ENCODE measurements at places on chromosomes 7 and 10. TPM values are rescaled to one million over a fixed set of nuclear protein-coding genes. Genes with fewer than 3 reads are reported as not detected.

DNA sequence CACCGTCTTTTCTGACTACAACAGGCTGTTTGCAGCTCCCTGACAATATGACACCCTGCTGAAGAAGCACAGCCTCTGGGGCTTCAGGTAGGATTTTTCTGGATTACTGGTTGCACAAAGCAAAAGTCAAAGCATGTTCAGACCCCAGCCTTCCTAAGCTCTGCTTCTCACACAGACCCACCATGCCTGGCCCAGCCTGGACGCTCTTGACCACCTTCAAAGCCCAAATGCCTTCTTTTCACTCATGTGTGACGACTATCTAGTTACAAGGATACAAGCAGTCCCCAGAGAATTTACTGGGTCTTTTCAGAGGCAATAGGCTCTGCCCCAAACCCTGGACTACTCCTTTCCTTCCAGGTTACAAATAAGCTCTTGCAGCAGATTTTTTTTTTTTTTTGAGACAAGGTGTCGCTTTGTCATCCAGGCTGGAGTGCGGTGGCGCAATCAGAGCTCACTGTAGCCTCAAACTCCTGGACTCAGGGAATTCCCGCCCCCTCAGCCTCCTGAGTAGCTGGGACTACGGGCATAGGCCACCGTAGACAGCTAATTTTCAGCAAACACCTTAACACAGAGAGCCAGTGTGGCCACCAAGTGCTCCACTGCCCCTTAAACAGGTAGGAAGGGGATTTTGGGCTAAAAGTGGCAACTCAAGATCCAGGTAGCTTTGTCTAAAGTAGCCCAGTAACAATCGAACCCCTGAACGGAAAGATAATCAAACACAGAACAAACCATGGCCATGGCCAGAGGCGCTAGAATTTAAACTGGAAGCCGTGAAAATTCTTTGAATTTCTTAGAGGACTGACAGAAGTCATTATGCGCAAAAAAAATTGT lies 16.2 kb downstream of the SVIL start:
- DNase-seq, result no peak

DNA sequence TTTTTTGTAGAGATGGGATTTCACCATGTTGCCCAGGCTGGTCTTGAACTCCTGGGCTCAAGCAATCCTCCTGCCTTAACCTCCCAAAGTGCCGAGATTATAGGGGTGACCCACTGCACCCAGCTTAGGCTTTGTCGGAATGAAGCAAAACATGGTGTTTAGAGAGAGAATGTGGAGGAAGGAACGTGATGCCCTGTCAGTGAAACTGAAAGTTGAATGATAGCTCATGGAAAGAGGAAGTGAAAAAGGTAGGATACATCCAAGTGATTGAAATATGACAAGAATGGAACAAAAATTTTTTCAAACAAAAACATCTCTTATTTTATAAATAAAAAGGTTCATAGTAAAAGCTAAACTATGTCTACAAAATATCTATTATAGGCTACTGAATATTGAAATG lies 5.9 kb downstream of the AKAP9 start:
- peak; percentile 26 for DNase-seq

DNA sequence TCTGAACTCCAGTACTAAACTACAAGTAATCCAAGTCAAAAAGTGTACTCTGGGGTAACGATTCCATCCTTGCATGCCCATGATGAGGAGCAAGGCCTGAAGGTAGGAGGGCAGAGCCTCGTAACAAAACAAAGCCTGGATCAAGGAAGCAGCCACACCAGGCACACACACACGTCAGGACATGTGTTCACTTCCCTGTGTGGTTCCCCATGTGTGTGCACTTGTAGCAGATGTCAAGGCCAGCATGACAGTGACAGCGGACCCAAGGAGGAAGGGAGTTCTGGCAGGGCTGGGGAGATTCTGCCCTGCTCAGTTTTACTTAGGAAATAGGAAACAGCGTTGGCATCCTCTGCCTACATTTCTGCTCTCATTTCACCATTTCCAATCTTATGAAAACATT lies 92.8 kb downstream of the ALOX5 start:
- no peak for DNase-seq

MMD2 gene
- total RNA-seq, result not detected

DNA sequence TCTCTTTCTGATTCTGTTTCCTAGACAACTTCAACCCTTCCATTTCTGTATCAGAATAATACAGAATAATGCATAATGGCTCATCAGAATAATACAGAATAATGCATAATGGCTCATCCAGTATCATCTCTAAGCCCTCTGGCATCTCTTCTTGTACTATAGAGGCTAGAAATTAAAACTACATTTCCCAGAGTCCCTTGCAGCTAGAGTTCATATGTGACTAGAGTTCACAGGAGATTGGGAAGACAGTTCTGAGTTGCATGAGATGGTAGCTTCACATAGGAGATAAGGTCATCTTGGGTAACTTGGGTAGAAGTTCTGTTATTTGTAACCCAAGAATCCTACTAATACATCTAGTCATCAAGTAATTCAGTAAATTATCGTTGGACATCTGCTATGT lies 122.9 kb upstream of the NRBF2 start:
- no peak for DNase-seq

DNA sequence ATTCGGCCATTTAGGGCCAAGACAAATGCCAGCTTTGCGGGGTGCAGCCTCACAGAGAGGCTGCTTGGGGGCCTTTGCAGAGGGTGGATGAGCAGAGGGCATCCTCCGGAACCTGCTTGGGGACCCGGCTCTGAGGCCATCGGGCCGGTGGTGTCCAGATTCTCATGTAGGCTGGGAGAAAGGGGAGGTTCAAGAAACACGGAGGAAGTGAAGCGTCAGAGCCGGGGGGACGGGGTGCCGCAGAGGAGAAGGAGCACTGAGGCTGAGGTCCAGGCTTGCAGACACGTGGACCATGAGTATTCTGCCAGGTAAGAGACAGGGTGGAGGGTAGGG lies 150.7 kb upstream of the SHH start:
- DNase-seq, result peak; percentile 22

Measured in stomach (tissue), 19 donors.